CD8-positive, alpha-beta memory T cell (primary cell): ENCODE measurements at places on chromosomes 3 and 15. TPM values are rescaled to one million over a fixed set of nuclear protein-coding genes. Genes with fewer than 3 reads are reported as not detected.

DNA sequence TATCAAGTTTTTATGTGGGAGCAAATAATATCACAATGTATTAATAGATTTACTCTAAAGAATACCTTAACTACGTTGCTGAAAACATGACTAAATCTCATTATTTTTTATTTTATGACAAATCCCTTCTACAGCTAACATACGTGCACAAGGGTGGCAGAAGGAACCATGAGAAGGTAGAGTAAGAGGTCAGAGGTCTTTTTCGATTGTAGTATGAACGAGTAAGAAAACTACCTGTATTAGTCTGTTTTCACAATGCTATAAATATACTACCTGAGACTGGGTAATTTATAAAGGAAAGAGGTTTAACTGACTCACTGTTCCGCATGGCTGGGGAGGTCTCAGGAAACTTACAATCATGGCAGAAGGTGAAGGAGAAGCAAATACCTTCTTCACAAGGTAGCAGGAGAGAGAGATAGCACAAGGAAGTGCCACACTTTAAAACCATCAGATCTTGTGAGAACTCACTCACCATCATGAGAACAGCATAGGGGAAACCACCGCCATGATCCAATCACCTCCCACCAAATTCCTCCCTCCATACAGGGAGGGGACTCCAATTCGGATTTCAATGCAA is 95.3 kb downstream of the SUCLG2 start:
- H3K27me3 ChIP-seq, result no peaks in the 10 kb centered on the region
- H3K4me3 ChIP-seq, result no peak overlapping the region
- peaks cover 13% of the 10 kb centered on the region for H3K36me3 ChIP-seq
- DNase-seq, result no peak
- H3K4me1 ChIP-seq, result no peaks in the 10 kb centered on the region

DNA sequence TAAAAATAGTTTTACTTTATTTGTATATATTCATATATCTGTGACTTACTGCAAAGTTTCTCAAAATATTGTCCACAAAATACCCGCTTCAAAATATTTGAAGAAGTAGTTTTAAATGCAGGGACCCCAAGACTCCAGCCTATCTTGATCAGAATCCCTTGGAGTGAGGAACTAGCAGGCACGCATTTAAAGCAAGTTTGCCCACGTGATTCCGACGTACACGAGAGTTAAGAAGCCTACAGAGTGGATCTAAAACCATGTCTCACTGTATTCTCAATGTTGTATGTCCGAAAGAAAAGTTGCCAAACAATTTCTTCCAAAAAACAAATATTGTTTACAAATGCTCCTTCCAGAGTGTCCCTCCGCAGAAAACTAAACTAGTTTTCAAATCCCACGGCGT is 1.7 kb downstream of the GABRB3 start:
- no peaks in the 10 kb centered on the region for H3K4me1 ChIP-seq
- H3K27me3 ChIP-seq, result no peaks in the 10 kb centered on the region

- no peaks in the 10 kb centered on the region for H3K36me3 ChIP-seq
- no peak overlapping the region for H3K4me3 ChIP-seq
- no peak for DNase-seq
- no peaks in the 10 kb centered on the region for H3K27me3 ChIP-seq
- H3K27ac ChIP-seq, result peak overlapping the region; percentile 17
Observed at GRCh38 chr3:101529816-101530685, 17.0 kb upstream of the SENP7 start.

- H3K4me1 ChIP-seq, result no peaks in the 10 kb centered on the region
- no peaks in the 10 kb centered on the region for H3K27me3 ChIP-seq
- no peak overlapping the region for H3K4me3 ChIP-seq
- no peak for DNase-seq
- H3K27ac ChIP-seq, result no peak overlapping the region
Observed at GRCh38 chr15:47817969-47818548, 100.8 kb downstream of the SEMA6D start.

Gene HTR3E
- total RNA-seq, result not detected

Gene DCLK3
- total RNA-seq, result not detected

Gene ADGRG7
- not detected for total RNA-seq

Gene FANCD2
- total RNA-seq, result 55.9 TPM
